ENCODE measurements at places on chromosomes 1 and 21.

DNA sequence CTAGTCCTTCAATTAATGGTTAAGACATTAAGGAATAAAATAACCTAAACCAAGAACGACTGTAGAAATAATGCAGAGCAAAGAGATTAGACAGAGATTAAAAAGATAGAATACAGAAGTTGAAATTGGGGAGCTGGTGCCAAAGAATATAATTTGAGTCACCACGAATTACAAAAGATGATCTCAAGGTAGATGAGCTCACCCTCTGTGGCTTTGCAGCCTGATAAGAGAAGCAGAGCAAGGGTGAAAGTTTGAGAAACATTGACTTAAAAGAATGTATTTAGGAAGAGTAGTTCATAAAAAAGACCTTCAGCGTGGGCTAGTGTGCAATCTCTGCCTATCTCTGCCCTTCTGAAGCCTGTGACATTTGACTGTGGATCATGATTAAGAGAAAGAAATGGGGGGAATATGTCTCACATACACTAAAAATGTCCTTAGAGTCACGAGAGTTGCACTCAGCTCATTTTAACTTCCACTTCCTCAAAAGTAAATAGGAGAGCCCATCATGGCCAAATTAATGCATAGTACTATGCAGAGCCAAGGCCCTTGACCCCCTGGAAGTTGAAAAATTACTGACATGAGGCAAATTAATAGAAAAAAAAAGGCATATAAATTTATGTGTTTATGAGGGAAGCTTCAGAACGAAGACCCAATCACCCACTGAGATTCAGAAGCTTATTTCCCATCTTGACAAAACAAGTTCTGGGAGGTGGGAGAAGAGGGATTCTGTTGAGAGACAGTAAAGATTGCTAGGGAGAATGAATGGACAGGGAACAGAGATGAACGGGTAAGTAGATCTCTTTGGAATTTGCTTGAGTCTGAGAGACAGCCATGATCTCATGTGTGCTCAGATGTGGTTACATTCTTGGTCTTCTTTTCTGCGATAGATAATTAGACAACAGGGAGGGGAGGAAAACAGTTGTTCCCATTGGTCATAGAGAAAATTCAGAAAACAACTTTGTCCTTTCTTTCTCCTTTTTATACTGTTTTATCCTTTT, 395.4 kb upstream of the LRRC7 start:
- no peak for DNase-seq

DNA sequence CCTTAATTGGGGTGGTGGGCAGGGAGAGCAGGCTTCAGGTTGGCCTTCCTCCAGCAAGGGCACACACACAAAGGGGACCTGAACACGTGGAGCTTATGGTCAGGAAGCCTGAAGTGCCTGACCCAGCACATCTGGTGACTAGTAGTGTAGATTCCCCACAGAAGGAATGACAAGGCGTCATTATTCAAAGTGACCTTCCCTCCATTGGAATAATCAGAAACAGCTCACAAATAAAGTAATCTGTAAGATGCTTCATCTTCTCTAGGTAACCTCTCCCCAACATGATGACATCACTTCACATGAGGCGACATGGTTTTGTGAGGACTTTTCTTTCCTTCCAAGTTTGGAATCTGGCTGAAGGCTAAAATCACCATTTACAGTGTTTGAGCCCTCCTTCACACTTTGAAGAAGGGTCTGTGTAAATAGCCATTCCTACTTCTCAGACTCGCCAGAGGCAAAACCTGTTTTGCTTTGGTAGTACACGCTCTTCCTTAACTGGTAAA, 32.8 kb upstream of the ERG start:
- no peak for DNase-seq

DNA sequence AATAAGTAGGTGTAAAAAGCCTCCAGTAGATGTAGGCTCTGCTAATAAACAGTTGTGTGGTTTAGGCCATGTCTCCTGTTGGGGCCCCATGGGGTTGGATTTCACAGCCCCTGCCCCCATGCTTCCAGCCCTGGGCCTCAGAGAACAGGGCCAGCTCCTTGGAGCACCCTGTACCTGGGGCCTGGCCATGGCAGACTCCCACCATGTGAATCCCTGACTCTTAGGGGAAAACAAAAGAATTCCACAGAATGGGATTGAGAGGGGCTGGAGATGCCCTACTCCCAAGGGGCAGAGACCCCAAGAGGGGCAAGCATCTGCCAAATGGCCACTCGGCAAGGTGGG, 11.5 kb downstream of the LRP8 start:
- DNase-seq: no peak

DNA sequence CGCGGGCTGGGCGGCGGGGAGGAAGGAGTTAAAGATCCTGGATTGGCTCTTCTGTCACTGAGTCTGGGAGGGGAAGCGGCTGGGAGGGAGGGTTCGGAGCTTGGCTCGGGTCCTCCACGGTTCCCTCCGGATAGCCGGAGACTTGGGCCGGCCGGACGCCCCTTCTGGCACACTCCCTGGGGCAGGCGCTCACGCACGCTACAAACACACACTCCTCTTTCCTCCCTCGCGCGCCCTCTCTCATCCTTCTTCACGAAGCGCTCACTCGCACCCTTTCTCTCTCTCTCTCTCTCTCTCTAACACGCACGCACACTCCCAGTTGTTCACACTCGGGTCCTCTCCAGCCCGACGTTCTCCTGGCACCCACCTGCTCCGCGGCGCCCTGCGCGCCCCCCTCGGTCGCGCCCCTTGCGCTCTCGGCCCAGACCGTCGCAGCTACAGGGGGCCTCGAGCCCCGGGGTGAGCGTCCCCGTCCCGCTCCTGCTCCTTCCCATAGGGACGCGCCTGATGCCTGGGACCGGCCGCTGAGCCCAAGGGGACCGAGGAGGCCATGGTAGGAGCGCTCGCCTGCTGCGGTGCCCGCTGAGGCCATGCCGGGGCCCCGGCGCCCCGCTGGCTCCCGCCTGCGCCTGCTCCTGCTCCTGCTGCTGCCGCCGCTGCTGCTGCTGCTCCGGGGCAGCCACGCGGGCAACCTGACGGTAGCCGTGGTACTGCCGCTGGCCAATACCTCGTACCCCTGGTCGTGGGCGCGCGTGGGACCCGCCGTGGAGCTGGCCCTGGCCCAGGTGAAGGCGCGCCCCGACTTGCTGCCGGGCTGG, at the start of gene NPR1:
Gene NPR1 (plus strand): TSS at position 170 of the 818 bp plus-strand sequence. CDS start 421 bp downstream, at position 591.
- no peak for DNase-seq

GRCh38 chr21:36204980-36205379, 48.4 kb downstream of the DOP1B start:
- no peak for DNase-seq

GRCh38 chr1:182622901-182623528, 18.8 kb upstream of the RGS16 start:
- no peak for DNase-seq

DNA sequence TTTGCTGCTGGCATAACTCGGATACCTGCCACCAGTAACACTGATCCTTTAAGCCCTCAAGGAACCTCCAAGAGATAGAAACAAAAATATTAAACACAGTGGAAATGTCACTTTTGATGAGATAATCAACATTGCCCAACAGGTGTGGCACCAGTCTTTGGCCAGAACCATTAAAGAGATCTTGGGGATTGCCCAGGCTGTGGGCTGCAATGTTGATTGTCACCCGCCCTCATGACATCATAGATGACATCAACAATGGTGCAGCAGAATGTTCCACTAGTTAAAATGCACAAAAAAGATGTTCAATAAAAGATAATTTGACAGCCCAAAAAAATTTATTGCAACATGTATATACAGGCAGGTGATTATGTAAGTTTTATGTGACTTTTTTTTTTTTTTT, 20.2 kb upstream of the ZMYM1 start:
- DNase-seq: no peak

All from activated T-helper 1 cell treated with anti-CD3 and anti-CD28 coated beads, Interleukin-2, amount 50 U/mL, for 16 hours (primary cell).